ENCODE measurements at places on chromosomes 7 and 10.

DNA sequence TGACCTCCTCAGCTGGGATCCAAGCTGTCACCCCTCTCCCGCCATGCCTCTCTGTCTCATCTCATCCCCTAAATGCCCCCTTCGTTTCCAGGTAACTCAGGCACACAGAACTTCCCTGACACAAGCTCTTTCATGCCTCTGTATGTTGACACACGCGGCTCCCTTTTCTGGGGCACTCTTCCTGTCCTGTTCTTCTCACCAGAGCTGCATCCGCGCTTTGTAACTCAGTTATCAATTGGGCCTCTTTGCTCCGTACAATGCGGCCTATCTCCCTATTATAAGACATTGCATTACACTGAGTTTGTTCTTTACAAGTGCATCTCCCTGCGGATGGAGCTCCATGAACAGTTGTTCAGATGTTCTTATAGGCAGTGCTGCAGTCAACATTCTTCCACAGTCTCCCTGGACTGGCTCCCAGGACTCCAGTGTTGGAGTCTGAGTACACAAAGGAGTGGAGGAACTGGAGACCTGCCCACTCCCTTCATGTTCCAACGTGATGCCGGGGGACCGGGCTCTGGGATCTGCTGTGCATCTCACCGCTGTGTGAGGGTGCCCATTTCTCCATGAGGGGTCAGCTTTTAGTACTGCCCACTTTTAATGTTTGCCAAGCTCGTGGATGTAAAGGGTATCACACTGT lies 56.9 kb upstream of the TNS3 start:
- DNase-seq = no peak

DNA sequence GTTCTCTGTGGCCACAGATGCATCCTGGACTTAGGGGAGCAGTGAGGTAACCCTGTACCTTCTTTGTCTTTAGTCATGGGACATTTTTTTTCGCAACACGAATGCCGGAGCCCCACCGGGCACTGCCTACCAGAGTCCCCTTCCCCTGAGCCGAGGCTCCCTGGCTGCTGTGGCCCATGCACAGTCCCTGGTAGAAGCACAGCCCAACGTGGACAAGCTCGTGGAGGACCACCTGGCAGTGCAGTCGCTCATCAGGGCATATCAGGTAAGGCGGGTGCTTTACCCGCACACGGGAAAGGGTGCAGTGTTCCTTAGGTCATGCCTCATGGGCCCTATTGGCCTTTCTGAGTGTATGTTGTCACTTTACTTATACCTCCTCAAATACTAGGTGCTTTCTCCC lies 38.8 kb downstream of the OGDH start:
- no peak for DNase-seq

- DNase-seq = no peak
Observed at GRCh38 chr7:78018641-78019446, 220.3 kb downstream of the PHTF2 start.

DNA sequence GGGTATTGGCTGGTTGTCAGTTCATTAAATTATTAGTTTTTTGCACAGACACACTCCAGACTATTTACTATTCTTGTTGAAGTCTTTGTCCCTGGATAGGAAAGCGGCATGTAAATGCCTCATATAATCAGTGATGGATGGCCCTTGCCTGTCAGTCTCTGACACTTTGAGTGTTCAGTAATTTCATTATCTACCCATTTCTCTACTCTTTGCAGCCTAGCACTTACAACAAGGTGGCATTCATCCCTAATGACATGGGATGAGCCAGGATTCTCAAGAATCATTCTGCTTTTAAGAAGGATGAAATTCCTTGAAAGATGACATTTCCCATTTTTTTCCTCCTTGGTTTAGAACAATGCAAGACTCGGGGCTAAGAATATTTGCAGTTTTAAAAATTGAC lies 155.7 kb downstream of the SORCS3 start:
- no peak for DNase-seq

DNA sequence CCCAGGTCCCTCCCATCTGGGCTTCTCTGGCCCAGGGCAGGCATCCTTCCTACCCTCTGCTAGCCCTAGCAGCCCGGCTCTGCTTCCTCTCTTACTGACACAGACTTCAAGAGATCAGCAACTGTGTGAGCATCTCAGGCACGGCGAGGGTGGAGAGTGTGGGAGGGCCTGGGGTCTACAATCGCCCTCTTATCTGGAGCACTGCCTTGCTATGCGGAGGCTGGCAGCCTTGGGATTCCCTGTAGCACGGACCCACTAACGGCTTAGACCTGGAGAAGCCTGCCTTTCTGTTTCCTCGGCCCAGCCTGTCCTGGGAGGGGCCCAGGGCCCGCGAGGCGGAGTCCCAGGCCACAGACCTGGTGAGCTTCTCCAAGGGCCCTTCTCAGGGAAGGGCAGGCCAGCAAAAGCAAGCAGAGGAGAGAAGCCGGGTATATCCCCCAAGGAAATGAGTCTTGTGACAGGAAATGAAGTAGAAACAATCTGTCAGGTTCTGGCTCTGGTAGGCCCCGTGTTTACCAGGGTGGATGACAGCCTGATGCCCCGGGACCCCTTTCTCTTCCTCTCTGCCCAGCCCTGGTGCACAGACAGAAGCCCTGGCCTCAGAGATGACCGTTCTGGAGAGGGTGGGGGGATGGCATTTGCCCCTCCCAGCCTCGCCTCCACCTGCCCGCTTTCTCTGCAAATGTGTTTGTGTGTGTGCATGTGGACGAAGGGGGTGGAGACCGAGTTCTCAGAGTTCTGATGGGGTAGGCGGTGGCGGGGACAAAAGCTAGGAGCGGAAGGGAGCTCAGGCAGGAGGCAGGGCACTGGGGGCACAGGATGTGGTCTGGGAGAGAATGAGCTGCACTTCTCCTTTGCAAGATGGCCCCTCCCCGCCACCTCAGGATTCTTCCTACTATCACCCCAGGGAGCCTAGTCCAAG lies 2.5 kb downstream of the LRCH4 start:
- no peak for DNase-seq

DNA sequence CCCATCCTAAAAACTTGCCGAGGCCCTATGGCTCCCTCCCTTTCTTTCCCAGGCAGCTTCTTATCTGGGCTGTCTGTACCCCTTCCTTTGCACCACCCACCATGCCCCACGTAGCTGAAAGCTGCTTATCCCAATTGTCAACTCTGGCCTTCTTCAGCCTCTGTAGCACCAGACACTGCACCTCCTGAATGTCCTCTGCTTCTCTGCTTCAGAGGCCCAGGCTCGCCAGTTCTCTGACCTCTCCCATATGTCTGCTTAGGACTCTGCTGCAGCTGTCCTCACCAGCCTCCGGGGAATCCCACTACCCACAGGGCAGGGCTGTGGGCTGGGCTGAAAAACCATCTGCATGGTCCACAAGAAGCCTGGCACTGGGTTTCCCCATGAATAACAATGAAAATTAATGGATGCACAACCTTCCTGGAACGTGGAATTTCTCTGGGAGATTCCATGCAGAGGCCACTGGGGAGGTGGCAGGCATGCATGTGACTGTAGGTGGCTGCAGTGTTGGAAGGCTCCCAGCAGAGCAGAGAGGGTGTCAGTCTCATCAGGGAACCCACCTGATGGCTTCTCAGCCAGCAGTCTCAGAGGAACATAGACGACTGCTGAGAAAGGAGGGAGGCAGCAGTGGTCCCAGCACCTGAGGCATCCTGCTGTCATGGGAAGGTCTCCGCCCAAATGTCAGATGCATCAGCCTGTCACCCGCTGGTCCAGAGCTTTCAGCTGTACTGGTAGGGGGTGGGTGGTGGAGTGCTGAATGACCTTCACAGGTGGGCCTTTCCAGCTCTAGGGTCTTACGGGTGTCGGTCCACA lies 16.8 kb upstream of the SH2D4B start:
- DNase-seq = no peak

DNA sequence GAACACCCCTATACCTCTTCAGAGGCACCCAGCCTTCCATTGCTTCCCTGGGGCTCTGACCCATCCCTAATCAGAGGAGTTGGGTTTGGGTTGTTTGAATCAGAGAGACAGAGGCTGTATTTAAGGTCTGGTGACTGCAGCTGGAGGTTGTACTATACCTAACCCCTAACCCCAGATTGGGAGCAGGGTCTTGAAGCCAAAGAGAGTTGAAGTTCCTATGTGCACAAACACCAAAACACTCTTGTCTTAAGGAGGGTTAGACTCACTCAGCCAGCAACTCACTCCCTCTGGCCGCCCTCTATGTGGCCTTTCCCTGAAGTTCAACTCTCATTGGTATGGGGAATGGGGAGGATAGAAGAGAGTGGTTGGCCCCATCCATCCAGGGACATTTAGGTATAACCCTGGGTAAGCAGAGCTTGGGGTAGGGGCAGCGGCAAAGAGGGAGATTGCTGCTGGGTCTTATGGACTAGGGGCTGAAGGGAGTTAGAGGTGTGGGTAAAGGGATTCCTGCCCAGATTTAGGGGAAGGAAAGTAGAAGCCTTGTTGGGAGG lies 80.0 kb downstream of the PAX2 start:
- no peak for DNase-seq

- no peak for DNase-seq
Observed at GRCh38 chr7:150481186-150481920, 30.9 kb downstream of the GIMAP8 start.

DNA sequence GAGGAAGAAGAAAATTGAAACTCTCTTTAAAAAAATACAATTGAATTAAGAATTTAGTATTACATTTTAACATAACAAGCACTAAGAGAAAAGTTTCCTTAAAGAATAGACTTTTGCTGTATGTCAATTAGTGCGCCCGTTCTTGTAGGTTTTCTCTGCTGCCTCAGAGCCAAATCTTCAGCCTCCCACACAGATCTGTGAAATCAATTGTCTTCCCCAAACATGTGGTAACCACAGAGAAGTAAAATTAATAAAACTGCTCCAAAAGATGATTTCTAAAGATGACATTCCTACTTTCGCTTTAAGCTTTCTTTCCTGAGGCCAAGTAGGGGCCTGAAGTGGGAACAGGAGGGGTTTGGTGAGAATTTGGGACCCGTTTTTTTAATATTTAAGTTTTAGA lies 113.2 kb upstream of the ADO start:
- no peak for DNase-seq

- DNase-seq = no peak
Observed at GRCh38 chr7:155295511-155295910, 2.2 kb upstream of the INSIG1 start.

- DNase-seq = no peak
Observed at GRCh38 chr10:30345611-30346010, 3.5 kb downstream of the MTPAP start.

DNA sequence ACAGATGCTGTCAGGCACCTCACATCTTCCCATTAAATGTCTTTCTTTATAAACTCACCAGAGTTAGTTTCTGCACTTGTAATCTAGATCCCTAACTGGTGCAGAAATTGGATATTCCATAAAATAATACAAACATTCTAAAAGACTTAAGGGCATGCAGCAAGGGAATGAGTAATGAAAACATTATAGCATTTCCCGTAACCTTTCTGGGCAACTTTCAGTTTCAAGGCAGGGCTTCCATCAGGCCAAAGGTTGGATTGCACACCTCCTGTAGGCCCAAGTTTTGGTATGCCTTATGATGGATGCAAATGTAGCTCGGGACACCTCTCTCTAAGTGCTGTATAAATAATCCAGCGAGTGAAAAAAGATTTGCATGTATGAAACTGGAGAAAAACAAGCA lies 129.9 kb upstream of the LYZL2 start:
- DNase-seq = no peak

DNA sequence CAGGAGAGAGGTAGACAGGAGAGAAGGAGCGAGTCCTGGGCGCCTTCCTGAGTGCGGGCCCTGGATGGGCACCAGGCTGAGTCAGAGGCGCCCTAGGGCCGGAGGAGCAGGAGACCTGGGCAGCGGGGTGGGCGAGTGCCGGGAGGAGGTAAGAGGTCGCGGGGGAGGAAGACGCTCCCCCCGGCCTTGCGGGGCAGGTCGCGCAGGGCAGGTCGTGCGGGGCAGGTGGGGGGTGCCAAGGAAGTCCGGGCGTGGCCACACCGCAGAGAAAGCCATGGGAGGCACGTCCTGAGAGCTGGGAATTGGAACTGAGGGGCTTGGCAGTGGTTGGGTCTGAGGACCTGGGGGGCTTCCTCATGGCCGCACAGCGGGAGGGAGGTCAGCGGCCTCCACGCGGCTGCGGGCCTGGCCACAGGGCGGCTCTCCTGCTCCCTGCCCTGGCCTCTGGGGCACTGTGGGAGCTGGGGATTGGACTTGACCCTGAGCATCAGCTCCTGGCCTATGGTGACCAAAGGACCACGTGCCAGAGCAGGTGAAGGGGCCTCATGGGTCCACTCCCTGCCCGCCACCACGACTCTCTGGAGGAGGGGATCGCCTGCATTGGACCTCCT lies 935 bp downstream of the MMP21 start:
- no peak for DNase-seq

- no peak for DNase-seq
Observed at GRCh38 chr10:100338434-100339036, 8.5 kb upstream of the SCD start.

DNA sequence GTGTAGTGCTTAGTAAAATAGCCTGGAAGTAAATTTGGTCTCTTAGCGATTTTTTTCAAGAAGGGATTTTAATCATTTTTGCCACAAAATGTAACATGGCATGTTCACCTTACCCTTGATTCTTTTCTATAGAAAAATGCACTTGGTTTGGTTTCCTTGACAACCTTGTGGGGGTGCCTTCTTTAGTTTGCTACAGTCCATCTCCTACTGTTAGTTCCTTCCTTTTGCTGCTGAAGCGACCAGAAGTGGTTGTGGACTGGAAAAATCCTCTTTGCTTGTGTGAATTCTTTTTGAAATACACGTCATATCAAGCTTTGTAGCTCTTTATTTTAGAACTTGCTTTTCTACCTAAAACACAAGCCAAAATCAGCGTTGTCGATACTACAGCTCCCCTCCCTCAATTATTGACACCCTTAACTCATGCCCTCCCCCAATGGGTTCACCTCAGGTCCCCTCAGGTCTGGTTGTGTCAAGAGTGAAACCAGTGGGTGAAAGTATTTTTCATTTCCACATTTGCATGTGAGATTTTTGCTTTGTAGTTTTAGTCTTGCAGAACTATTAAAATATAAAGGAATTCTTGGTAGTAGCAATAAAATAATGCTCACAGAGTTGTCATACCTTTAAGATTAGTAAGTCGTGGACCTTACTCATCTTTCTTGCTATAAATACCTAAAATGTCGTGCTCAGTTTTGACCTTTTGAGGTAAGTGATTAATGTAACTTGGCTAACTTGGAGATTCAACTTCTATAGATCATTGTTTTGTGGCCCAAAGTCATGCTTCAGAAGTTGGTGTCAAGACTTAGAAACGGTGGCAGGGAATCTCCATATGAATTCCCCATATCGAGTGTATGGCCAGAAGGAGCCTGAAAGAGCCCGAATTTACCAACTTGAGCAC lies 1.5 kb downstream of the ACTR3B start:
- no peak for DNase-seq

DNA sequence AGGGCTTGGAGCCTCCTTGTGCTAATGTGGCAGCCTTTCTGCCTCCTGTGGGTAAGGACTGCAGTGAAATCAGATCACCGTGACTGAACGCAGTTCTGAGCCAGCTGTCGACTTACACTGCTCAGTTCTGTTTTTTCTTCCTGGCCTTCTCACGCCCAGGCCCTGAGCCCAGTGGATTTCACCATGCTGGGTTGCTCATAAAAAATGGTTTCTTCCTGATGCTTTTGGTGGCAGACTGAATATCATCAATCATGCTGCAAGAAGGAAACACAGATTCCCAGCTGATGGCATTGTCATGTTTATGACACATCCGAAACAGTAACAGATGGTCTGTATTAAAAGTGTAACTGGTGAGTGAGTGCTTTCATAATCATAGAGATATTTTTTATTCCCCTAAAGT lies 389.6 kb downstream of the GALNT17 start:
- no peak for DNase-seq

- DNase-seq = no peak
Observed at GRCh38 chr7:97018791-97019531, 5.7 kb downstream of the DLX5 start.

GRCh38 chr7:83796760-83797159 lies 147.8 kb upstream of the SEMA3E start:
- no peak for DNase-seq

GRCh38 chr10:93715345-93715744 lies 13.0 kb upstream of the FRA10AC1 start:
- DNase-seq = no peak

All from cortex of kidney (tissue), 1 donor.